Activated CD4-positive, alpha-beta T cell treated with anti-CD3 and anti-CD28 coated beads for 36 hours (primary cell): ENCODE measurements at places on chromosomes 2 and 18. TPM values are rescaled to one million over a fixed set of nuclear protein-coding genes. Genes with fewer than 3 reads are reported as not detected.
A peak's percentile ranks its signal among the peaks of the same experiment; 100 is the strongest.

FER1L5 gene
- total RNA-seq = not detected

- no peak for DNase-seq
Measured at GRCh38 chr2:95122197-95122551, 566 bp upstream of the MRPS5 start.

- DNase-seq = no peak
Measured at GRCh38 chr18:8766559-8767293, 61.4 kb downstream of the MTCL1 start.

DNA sequence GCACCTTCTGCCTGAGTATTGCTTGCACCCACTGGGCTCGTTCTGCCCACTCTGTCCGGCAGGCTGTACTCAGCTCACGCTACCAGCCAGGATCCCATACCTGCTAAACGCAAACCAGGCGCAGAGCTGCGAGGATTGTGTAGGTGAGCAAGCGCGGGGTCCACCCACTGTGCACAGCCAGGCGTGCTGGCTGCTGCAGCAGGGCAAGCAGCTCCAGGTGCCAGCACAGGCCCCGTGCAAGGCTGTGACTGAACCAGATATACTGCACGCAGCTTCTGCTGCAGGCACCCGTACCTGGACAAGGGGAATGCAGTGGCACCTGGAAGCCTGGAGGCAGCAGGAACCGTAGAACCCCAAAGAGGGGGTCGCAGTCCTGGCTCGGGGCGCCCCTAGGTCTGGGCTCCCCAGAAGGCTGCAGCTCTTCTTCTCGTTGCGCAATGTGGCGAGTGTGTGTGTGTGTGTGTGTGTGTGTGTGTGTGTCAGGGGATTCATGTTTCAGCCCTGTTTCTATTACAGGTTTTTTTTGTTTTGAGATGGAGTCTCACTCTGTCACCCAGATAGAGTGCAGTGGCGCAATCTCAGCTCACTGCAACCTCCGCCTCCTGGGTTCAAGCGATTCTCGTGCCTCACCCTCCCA, 46.1 kb upstream of the RAB1A start:
- DNase-seq = no peak

- DNase-seq = no peak
Measured at GRCh38 chr2:227608561-227609338, 5.9 kb downstream of the SCYGR3 start.

POU3F3 gene
- total RNA-seq = not detected

DNA sequence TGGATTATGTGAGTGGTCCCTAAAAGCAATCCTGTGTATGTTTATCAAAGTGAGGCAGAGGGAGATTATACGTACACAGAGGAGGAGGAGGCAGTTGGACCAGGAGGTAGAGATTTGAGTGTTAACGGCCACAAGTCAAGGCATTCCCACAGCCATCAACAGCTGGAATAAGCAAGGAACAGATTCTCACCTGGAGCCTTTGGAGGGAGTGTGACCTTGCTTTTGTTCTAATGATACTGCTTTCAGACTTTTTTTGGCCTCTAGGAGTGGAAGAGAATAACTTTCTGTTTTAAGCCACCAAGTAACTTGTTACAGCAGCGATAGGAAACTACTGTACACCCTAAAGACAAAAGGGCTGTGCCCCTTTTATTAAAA, 18.1 kb downstream of the LCLAT1 start:
- no peak for DNase-seq

- DNase-seq = no peak
Measured at GRCh38 chr2:40436093-40436475, 15.8 kb downstream of the SLC8A1 start.

GRCh38 chr2:30341500-30342267, 105.4 kb upstream of the LCLAT1 start:
- peak; percentile 38 for DNase-seq

RESP18 gene
- not detected for total RNA-seq

GRCh38 chr2:25165992-25166875, 2.1 kb downstream of the POMC start:
- peak; percentile 74 for DNase-seq

DNA sequence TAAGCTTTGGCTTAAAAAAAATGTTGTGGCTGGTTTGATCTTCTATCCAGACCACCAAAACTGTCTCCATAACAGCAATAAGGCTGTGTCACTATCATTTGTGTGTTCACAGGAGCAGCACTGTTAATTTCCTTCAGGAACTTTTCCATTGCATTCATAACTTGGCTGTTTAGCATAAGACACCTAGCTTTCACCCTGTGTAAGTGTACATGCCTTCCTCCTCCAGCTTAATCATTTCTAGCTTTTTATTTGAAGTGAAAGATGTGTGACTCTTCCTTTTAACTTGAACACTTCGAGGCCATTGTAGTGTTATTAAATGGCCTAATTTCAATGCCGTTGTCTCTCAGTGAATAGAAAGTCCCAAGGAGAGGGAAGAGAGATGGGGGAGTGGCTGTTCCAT, 352.9 kb upstream of the VWC2L start:
- DNase-seq = no peak

DNA sequence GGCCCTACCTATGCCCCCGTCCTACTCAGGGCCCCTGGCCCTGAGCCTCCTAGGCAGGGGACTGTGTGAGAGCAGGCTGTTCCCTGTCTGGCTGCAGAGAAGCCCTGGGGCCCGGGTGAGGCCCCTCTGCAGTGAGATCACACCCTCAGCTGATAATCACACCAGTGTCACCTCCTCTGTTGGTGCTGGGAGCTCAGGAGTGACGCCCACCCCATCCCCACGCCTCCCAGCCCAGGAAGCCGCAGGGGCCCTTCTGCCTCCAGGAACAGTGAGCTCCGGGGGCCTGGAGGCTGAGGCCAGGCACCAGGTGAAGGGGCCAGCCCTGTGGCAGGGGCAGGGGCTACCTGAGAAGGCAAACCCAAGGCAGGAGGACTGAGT, 20.0 kb downstream of the KCNIP3 start:
- no peak for DNase-seq

GRCh38 chr2:209383212-209383611, 40.6 kb upstream of the MAP2 start:
- no peak for DNase-seq
